Peyer's patch (tissue), 4 donors: ENCODE measurements at places on chromosomes 3 and 15.
A peak's percentile ranks its signal among the peaks of the same experiment; 100 is the strongest.

GRCh38 chr3:197298945-197299854, 788 bp upstream of the DLG1 start:
- DNase-seq = peak; percentile 28

DNA sequence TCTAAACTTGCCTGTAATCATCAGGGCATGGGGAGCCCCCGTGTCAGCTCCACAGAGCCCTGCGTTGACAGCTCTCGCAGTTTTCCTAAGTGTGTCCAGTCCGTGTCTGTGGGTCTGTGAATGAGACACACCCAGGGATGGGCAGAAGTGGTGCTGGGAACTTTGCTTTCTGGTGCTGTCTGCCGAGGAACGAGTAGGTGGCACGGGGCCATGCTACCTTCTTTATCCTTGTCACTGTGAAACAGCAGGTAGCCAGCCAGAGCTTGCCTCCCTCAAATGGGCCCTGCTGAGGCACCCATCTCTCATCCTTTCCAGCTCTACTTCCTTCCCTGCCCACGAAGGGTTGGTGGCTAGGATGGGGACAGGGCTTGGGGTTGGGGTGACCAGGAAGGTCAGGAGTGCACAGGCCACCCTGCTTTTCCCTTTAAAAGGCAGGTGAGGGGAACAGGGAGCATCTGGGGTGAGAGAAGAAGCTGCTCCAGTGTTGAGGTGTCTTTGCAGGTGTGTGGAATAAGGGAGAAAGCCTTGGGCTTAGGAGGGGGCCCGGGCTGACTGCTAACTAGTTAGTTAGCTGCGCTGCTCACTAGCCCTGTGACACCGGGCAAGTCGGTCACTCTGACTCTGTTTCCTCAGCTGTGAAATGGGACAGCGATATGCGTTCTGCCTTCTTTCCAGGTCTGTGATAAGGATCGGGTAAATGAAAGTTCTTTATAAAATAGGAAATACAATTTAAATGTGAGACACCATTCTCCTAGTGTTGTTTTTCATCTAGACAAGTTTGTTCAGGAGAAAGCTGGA, 27.9 kb downstream of the PDIA5 start:
- no peak for DNase-seq

DNA sequence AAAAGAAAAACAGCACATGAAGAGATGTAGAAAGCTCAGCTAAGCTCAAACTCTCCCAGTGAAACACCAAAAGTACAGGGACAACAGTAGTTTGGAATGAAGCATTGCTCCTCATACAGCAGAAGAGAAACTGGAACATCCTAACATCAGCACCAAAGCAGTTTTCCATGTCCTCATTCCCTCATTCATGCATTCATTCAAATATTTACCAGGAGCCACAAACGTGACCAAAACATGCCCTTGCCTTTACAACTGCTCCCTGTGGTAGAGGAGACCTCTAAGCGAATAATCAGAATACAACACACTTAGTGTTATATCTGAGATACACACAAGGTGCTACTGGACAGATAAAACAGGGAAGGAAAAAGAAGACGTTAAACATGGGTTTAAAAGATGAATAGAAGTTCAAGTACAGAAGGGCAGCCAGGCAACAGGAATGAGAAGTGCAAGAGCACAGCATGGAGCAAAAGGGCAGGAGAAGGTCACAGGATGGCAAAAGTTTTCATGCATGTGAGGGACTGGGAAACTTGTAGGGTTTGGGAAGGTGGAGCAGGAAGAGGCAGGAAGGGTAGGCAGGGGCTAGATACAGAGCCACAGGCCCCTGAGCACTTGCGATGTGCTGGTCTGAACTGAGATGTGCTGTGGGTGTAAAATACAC, 58.5 kb upstream of the LMCD1 start:
- no peak for DNase-seq

DNA sequence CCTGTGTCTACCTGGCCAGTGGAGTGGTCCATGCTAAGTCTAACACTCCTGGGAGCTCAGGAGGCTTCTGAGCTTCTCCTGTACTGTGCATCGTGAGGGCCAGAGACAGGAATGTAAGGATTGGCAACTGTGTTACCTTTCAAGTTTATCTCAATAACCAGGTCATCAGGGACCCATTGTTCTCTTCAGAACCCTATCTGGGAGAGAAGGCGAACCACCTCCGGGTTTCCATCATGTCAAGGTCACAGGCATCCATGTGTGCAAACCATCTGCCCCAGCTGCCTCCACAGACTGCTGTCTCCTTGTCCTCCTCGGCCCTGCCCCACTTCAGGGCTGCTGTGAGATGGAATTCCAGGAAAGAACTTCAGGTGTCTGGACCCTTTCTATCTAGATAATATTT, 5.9 kb downstream of the ANKRD63 start:
- DNase-seq = no peak

- no peak for DNase-seq
Observed at GRCh38 chr3:171239757-171240503, 213.4 kb upstream of the SLC2A2 start.

DNA sequence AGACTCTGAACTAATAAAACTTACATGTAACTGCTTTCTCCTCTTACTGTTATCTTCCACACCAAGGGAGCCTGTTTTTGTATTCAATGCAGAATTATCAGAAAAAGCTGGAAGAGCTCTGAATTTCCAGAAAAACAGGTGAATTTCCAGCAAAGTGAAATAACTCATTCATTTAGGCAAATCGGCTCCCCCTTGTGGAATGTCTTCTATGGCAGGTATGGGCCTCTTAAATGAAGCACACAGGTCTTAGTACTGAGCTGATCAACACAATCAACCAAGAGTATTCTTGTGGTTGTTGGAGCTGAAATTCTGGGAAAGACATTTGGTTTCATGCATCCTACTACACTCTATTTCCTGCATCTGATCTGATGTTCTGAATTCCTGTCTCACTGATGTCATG, 31.0 kb upstream of the PTPRG start:
- DNase-seq = no peak

- peak; percentile 66 for DNase-seq
Observed at GRCh38 chr15:38254051-38254883, 1.6 kb downstream of the SPRED1 start.

DNA sequence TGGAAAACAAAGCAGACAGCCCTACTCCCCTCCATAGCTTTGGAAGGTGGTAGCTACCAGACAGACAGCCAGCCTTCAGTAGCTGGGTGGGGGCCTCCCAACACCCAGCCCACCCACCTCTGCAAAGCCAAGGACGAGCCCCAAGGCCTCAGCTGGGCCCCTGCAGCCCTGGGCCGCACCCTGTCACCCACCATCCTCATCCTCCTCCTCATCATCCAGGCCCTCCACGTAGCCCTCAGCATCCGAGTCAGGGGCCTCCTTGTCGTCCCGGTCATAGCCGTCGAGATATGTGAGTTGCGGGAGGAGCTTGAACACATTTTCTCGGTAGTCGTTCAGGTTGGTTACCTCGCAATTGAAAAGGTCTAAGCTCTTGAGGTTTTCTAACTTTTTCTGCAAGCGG, 36.5 kb downstream of the ANP32A start:
- no peak for DNase-seq

- no peak for DNase-seq
Observed at GRCh38 chr15:53884441-53884840, 93.8 kb upstream of the UNC13C start.

DNA sequence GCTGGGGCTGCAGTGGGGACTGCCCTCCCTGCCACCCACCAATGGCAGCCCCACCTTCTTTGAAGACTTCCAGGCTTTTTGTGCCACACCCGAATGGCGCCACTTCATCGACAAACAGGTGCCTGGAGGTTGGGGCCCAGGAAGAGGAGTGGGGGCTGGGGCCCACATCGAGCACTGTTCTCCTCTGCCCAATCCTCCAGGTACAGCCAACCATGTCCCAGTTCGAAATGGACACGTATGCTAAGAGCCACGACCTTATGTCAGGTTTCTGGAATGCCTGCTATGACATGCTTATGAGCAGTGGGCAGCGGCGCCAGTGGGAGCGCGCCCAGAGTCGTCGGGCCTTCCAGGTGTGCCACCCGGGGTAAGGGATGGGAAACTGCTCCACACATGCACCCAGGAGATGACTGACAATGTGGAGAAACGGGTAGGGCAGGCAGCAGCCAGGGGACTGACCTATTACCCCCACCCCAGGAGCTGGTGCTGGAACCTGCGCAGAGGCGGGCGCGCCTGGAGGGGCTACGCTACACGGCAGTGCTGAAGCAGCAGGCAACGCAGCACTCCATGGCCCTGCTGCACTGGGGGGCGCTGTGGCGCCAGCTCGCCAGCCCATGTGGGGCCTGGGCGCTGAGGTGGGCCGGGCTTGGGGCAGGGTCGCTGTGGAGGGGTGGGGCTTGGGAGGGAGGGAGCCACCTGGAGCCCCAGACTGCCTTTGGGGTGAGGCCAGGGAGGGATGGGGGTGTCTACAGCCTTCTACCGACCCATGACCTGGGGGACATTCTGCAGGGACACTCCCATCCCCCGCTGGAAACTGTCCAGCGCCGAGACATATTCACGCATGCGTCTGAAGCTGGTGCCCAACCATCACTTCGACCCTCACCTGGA, 22.9 kb downstream of the NBEAL2 start:
- peak; percentile 49 for DNase-seq

DNA sequence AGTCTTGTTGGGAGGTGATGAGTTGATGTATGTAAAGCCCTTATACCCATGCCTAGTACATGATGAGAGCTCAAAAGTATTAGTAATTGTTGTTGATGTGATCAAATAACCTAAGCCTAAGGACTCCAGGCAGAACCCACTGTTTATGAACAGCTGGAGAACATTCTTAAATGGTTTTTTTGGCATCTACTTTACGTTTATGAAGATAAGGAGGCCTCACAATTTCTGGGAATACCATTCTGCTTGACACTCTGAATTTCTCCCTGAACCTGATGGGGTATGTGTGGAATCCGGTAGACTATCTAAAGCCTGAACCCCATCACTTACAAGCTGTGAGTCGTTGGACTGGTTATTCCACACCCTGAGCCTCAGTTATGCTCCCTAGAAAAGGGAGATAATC, 244.6 kb upstream of the WNT5A start:
- DNase-seq = no peak
